Keratinocyte (primary cell): ENCODE measurements at places on chromosomes 6 and 20. TPM values are rescaled to one million over a fixed set of nuclear protein-coding genes. Genes with fewer than 3 reads are reported as not detected.

Gene PI3
- polyA plus RNA-seq: 46.4 to 226 TPM (median 71.1 TPM) in 3 replicates

DNA sequence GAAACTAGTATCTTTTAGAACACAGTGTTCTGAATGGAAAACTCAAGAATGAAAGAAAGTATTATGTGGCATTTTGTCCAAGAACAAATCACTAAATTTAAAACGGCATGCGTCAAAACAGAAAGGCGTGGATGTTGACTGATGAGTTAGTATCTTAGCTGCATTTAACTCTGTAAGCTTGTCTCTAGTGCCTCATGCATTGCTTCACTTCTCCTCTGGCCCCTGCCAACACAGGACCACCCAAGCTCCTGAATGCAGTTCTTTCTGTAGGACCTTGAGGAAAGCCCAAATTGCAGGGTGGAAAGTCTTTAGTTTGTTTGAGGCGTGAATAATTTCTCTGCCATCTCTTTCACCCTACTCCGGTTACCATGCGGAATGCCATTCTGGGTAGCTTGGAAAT, 632.2 kb downstream of the COL12A1 start:
- no peaks in the 10 kb centered on the region for H3K27me3 ChIP-seq
- H3K4me1 ChIP-seq: no peaks in the 10 kb centered on the region
- H3K27ac ChIP-seq: no peak overlapping the region
- DNase-seq: no peak

DNA sequence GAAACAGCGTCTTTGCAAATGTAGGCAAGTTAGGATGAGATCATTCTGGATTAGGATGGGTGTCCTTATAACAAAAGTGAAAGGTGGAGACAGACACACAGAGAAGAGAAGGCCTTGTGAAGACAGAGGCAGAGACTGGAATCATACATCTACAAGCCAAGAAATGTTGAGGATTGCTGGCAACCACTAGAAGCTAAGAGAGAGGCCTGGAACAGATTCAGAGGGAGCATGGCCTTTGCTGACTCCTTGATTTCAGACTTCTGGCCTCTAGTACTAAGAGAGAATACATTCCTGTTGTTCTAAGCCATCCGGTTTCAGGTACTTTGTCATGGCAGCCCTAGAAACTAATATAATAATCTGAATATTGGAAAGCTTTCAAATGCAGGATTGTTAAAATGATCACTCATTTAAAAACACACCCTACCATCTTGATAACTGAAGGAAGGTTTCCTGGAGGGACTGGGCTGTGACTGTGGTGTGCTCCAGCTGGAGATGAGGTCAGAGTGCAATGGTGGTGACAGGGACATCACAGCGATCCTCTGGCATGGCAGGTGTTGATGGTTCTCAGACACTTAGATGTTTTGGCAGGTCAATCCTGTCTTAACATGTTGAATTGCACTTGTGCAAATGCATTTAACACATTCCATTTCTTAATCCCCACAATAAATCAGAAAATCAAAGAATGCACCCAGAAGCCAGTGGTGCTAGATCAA, 25.1 kb downstream of the CD83 start:
- no peak overlapping the region for H3K27ac ChIP-seq
- no peaks in the 10 kb centered on the region for H3K27me3 ChIP-seq
- no peaks in the 10 kb centered on the region for H3K36me3 ChIP-seq
- H3K4me3 ChIP-seq: no peak overlapping the region
- no peaks in the 10 kb centered on the region for H3K4me1 ChIP-seq

GRCh38 chr6:37713529-37714119, 15.9 kb upstream of the MDGA1 start:
- H3K27ac ChIP-seq: no peak overlapping the region
- no peaks in the 10 kb centered on the region for H3K27me3 ChIP-seq
- DNase-seq: no peak
- no peaks in the 10 kb centered on the region for H3K36me3 ChIP-seq

- no peak overlapping the region for H3K27ac ChIP-seq
- H3K27me3 ChIP-seq: no peaks in the 10 kb centered on the region
- H3K36me3 ChIP-seq: no peaks in the 10 kb centered on the region
- no peak for DNase-seq
- no peaks in the 10 kb centered on the region for H3K4me1 ChIP-seq
- no peak overlapping the region for H3K4me3 ChIP-seq
Measured at GRCh38 chr20:19867074-19867473, 109.0 kb downstream of the RIN2 start.

DNA sequence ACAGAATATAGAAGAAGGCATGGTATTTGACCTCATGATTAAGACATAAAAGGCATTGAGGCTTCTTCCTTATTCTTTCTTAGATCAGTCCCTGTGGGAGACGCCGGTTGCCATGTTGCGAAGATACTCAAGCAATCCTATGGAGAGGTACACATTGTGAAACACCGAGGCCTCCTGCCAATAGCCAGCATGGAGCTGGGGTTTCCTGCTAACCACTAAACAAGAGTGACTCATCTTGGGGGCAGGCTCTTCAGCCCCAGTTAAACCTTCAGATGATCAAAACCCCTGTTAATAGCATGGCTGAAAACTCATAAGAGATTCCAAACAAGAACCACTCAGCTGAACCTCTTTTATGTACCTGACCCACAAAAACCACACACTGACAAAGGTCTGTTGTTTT, 478.8 kb downstream of the CD83 start:
- no peaks in the 10 kb centered on the region for H3K4me1 ChIP-seq
- H3K27me3 ChIP-seq: no peaks in the 10 kb centered on the region
- no peak overlapping the region for H3K27ac ChIP-seq

DNA sequence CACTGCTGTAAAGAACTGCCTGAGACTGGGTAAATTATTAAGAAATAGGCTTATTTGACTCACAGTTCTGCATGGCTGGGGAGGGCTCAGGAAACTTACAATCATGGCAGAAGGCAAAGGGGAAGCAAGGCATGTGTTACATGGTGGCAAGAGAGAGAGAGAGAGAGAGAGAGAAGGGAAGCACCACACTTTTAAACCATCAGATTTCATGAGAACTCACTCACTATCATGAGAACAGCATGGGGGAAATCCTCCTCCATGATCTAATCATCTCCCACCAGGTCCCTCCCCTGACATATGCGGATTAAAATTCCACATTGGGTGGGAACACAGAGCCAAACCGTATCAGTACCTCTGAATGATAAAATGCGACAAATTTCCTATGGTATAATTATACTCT, 203.9 kb upstream of the MARCKS start:
- DNase-seq: no peak
- peak overlapping the region; percentile 52 for H3K27ac ChIP-seq
- no peaks in the 10 kb centered on the region for H3K27me3 ChIP-seq
- no peaks in the 10 kb centered on the region for H3K36me3 ChIP-seq
- H3K4me3 ChIP-seq: no peak overlapping the region

Gene TRIM31
- polyA plus RNA-seq: 0.06 TPM in 1 of 3 replicates, not detected in the others

Gene SUMO4
- 0.09 TPM in 2 of 3 replicates, not detected in the other for polyA plus RNA-seq

DNA sequence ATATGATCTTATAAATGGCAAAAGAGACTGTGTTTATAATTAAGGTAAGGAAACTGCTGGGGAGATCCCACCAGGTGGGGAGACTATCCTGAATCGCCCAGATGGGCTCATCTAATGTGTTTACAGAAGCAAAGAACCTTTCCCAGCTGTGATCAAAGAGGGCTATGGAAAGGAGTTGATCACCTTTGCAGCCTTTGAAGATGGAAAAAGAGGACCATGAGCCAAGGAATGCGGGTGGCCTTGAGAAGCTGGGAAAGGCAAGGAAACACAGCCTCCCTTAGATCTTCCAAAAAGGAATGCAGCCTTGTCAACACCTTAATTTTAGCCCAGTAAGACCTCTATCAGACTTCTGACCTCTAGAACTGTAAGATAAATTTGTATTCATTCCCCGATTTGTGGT, 66.5 kb upstream of the ADGRG6 start:
- no peak overlapping the region for H3K27ac ChIP-seq
- no peaks in the 10 kb centered on the region for H3K36me3 ChIP-seq
- H3K4me3 ChIP-seq: no peak overlapping the region

DNA sequence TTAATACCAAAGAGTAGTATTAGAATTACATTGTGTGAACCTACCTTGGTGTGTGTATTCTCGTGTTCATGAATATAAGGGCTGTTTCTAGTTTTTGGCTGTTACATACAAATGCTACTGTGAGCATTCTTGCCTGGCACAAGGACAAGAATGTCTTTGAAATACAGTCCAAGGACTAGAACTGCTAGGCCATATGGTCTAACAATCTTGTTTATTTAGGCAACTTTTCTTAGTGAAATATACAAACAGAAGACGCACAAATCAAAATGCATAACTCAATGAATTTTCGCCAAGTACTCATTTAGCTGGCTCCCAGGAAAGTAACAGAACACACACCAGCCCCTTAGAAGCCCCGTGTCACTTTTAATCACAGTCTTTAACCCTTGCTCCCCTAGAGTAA, 28.5 kb downstream of the KDM1B start:
- H3K4me3 ChIP-seq: no peak overlapping the region
- H3K27me3 ChIP-seq: no peaks in the 10 kb centered on the region
- H3K4me1 ChIP-seq: no peaks in the 10 kb centered on the region
- no peak overlapping the region for H3K27ac ChIP-seq
- peaks cover 3% of the 10 kb centered on the region for H3K36me3 ChIP-seq
- no peak for DNase-seq
